ENCODE measurements at places on chromosomes 16 and 17.

DNA sequence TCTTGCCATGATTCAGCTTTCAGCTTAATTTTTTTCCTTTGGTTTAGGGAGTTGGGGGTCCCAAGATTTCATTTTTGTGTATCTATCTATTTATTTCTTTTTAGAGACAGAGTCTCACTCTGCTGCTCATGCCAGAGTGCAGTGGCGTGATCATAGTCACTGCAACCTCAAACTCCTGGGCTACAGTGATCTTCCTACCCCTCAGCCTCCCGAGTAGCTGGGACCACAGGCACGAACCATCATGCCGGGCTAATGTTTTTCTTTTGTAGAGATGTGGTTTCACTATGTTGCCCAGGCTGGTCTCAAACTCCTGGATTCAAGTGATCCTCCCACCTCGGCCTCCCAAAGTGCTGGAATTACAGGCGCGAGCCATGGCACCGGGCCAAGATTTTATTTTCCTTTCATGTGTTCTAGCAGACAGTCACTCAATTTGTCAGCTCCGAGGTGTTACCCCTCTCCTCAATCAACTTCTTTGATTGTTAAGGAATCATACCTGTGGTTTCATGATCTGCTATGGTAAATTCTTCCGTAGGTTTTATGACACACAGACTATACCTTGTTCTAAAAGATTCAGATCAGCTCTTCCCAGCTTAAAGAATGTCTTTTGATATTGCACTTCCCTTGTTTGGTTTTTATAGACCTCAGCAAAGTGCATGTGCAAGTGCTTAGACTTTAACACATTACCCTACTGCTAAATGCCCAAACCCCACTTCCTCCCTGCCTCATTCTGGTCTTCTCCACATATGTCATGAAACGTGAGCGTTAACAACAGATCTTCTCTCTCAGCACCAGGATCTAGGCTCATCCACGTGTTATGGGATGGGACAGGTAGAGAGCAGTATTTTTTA lies 13.0 kb downstream of the UNC45B start:
- DNase-seq: no peak

- DNase-seq: peak; percentile 44
These were observed 631 bp downstream of the TBL3 start for GRCh38 chr16:1972490-1972877.

DNA sequence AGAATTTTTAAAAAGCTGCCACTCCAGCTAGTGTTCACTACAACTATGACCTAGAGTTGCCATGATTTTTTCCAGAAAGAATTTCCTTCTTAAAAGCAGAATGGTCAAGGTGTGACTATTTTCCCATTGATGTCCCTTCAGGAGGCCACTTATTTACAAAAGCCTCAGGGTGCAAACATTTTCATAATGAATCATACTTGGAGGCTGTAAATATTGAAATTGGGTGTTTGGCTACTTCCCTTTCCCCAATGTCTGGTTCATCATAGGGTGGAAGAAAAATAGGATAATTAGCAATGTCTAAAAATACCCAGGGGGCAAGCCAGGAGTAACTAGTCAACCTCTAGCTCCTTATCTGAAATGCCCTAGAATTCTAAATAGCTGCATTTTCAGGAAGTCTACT lies 18.8 kb downstream of the AXIN2 start:
- DNase-seq: no peak

DNA sequence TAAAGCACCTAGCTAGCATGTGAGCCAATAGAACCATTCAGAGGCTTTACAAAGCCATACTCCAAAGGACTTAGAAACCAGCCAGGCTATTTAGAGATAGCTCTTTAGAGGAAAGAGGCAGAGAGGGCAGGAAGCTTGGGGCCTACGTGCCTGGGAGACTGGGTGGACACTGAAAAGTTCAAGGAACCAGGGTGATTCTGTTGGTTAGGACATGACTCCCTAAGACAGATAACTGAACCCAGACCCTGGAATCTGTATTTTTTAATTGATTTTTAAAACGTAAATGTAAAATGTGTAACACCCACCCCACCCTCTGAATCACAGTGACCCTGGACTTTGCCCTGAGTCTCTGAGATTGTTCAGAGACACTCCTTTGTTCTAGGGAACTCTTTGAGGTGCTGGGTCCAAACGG lies 16.1 kb upstream of the GNA13 start:
- DNase-seq: no peak

GRCh38 chr17:67055041-67055443 lies 10.7 kb downstream of the CACNG1 start:
- DNase-seq: no peak

GRCh38 chr17:66369830-66370229 lies 67.4 kb downstream of the PRKCA start:
- DNase-seq: no peak

- DNase-seq: peak; percentile 25
These were observed 5.9 kb upstream of the RAB40C start for GRCh38 chr16:583815-584591.

GRCh38 chr17:981292-981658 lies 1.7 kb upstream of the NXN start:
- DNase-seq: no peak

DNA sequence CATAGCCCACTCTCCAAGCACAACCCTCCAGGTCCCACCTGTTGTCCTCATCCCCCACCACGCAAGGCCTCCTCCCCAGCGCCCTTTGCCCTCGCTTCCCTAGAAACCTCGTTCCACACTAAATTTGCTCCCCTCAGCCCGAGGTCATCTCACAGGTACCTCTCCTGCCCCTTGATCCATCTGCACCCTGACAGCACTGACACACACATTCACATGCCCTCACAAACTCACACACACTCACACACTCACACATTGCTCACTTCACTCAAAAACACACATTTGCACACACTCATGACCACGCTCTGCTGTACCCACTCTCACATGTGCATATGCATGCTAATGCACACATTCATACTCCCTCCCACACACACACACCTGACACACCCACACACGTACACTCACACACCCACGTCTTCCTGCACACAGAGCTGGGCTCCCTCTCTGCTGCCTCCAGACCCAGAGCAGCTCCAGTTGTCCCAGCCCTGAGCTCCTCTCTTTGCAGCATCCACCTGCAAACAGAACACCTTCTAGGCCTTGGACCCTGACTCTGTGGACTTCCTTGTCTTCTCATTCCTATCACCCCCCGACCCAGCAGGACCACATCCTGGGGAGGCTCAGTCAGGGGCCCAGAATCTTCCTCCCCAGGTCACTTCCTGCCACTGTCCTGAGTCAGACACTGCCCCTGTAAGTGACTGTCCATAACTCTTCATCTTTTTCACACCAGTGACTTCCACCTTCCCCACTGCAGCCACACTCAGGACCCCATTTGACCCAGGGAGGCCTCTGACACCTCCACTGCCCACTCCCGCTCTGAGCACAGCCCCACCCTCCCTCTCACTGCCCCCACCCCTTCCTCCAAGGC lies 4.9 kb downstream of the ASGR2 start:
- DNase-seq: no peak

GRCh38 chr16:13083681-13084080 lies 182.3 kb downstream of the SHISA9 start:
- no peak for DNase-seq

DNA sequence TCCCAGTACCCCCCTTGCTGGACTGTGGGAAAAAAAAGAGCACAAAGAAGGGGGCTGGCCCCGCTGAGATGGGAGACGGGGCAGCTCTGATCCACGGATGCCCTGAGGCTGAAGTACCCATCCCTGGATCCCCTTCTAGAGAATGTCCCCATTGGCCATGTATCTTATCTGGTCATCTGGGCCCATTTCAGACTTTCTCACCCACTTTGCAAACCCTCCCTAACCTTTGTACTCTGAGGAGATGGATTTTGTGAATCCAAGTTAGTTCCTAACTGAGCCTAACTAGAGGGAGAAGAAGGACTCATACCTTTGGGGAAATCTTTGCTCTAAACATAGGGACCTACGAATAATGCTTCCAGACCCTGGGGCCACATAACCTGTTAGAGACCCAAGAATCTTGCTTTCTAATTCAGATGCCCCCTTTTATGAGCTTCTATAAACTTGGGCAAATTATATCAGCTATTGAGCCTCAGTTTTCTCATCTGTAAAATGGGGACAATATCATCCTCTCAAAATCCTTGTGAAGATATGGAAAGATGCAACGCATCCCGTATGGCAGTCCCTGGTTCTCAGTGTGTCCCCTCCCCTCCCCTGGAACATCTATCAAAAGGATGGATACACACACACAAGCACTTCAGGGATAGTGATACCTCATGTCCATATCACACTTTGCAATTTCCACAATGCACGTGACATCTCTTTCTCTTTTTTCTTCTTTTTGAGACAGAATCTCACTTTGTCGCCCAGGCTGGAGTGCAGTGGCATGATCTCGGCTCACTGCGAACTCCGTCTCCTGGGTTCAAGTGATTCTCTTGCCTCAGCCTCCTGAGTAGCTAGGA lies 16.8 kb upstream of the FZD2 start:
- DNase-seq: no peak

DNA sequence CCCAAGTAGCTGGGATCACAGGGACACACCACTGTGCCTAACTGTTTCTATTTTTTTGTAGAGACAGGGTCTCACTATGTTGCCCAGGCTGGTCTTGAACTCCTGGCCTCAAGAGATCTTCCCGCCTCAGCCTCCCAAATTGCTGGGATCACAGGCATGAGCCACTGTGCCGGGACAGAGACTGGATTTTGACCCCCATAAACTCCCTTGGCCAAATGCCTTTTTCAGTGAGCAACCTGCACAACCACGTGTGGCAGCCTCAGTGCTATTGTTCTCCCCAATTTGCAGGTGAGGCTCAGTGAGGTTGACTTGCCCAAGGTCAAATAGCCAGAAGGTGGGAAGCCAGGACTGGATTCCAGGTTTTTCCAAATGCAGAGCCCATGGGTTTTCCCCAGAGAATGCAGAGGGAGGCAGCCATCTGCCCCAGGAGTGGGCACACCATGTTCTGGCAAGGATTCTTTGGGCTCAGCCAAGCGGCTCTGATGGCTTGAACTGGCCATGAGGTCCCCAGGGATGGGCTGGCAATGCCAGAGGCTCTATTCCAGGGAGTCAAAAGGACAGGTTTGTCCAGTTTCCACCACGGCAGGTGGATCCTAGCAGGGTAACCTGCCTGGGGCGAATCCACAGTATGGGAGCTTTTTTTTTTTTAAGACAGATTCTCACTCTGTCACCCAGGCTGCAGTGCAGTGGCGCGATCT lies 1.8 kb downstream of the IL27 start:
- DNase-seq: no peak

DNA sequence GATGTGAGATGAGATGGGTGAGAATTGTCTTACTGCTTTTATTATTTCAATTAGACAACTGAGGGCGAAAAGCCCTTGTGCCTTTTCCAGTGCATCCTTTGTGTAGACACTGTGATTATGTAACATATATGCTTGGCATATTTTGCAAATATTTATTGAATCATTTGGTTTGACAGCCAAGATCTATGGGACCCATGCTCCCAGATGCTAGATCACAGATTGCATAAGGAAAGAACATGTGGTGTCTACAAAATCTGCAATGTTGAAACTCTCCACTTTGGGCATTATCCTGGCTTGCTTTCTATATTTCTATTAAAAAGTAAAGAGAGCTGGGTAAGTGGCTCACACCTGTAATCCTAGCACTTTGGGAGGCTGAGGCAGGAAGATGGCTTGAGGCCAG lies 4.8 kb upstream of the COG1 start:
- DNase-seq: no peak

DNA sequence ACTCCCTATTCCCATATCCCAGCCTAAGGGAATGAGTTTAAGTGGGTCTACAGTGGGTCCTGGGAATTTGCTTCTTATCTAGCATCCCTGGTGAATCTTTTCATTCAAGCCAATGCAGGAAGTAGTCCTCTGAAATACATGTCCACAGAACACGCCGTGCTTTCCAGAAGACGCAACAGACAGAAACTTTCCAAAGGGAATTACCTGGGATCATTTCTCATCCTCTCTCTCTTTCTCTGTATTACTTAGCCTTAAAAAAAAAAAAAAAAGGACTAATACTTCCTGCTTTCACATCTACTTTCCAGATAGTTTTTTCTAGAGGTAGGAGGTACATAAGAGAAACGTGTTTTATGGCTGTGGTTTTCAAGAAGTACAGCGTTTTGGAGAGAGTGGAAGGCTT lies 499.0 kb downstream of the MAF start:
- no peak for DNase-seq

DNA sequence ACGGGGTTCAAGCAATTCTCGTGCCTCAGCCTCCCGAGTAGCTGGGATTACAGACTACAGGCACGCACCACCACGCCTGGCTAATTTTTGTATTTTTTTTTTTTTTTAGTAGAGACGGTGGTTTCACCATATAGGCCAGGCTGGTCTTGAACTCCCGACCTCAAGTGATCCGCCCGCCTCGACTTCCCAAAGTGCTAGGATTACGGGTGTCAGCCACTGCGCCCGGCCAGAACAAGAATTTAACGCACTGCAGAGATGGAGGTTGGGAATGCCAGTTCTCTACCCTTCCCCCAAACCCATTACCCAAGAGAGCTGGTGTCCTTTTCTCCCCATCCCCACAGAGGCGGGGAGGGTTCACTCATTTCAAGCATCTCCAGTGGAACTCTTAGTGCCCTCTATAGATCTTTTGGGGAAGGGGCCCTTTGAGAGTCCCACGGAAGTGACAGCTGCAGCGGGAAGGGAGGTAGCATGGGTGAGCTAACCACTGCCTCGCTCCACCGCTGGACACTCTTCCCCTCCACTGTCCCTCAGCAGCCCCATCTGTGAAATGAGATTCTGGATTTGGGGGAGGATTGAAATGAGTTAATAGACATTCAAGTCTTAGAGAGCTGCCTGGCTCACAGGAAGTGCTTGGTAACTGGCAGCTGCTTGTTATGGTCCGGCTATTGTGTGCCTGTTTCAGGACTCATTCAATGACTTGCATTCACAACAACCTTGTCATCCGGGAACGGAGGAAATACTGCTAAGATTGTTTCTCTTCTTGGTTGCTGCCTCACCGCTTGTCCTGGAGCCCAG lies 3.5 kb upstream of the UBALD2 start:
- DNase-seq: no peak

DNA sequence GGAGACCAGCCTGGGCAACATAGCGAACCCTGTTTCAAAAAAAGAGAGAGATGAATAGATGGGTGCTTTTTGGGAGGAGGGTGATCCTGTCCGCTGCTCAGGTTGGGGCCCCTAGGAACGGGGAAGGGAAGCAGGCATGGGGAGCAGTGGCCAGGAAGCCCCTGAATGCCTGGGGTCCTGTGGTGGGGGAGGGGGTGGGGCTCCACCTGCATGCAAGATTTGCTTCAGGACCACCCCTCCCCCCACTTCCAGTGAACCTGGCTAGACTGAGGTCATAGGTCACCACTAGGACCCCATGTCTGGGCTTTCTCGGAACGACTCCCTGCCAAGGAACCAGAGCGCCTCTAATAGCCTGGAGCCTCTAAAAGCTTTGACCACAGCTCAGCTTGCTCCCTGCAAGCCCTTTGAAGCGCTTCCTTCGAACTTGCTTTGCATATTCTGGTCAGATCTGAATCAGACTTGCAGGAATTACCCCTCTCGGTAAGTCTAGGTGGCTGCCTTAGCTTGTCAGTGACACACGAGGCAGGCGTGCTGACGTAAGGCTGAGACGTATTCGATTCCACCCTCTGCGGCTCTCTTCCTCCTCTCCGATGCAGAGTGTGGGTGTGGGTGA lies 3.7 kb downstream of the SOCS3 start:
- DNase-seq: no peak

GRCh38 chr16:81477697-81478693 lies 33.4 kb downstream of the CMIP start:
- DNase-seq: no peak

GRCh38 chr16:31352376-31353115 lies 2.4 kb upstream of the ITGAX start:
- no peak for DNase-seq

GRCh38 chr17:80101946-80102663 lies 724 bp downstream of the GAA start:
- peak; percentile 14 for DNase-seq

Measured in hematopoietic multipotent progenitor cell treated with erythropoietin and hydrocortisone succinate and interleukin-3 and kit ligand, for 17 days (in vitro differentiated cells).